ENCODE measurements at places on chromosomes 3 and 15. TPM values are rescaled to one million over a fixed set of nuclear protein-coding genes. Genes with fewer than 3 reads are reported as not detected.

Gene THRB
- 1.3 TPM for total RNA-seq

Gene CIB2
- total RNA-seq = 27.9 TPM

Gene PRR20G
- total RNA-seq = 2.4 TPM

Gene SEMA5B
- total RNA-seq = 0.16 TPM

Gene CCDC50
- total RNA-seq = 27.6 TPM

Gene RUVBL1
- 101 TPM for total RNA-seq

Gene CLDN1
- total RNA-seq = 18.2 TPM

Gene GPR171
- total RNA-seq = not detected

Gene GABRR3
- not detected for total RNA-seq

Gene PLXNA1
- 25.5 TPM for total RNA-seq
